ENCODE measurements at places on chromosomes 6 and 20.

- peak; percentile 35 for DNase-seq
These were observed 11.0 kb upstream of the HIVEP1 start for GRCh38 chr6:12001004-12001705.

DNA sequence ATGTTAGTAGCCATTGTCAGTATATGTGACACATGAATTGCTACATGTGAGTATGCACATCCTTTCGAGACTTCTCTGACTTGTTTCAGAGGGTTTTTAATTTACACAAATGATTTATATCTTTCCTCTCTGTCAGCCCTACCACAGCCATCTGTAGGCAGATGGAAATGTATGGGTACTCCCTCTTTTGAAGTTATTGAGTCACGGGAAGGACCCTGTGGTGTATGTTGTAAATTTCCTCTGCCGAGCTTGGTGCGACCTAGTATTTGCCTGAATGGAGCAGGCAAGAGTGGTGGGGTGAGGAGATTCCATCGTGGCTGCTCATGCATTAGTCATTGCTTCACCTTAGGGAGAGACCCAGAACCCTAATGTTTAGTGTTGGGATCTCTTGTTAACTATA lies 171.9 kb downstream of the JARID2 start:
- DNase-seq: no peak

- DNase-seq: no peak
These were observed 172.3 kb downstream of the OGFRL1 start for GRCh38 chr6:71460933-71461332.

DNA sequence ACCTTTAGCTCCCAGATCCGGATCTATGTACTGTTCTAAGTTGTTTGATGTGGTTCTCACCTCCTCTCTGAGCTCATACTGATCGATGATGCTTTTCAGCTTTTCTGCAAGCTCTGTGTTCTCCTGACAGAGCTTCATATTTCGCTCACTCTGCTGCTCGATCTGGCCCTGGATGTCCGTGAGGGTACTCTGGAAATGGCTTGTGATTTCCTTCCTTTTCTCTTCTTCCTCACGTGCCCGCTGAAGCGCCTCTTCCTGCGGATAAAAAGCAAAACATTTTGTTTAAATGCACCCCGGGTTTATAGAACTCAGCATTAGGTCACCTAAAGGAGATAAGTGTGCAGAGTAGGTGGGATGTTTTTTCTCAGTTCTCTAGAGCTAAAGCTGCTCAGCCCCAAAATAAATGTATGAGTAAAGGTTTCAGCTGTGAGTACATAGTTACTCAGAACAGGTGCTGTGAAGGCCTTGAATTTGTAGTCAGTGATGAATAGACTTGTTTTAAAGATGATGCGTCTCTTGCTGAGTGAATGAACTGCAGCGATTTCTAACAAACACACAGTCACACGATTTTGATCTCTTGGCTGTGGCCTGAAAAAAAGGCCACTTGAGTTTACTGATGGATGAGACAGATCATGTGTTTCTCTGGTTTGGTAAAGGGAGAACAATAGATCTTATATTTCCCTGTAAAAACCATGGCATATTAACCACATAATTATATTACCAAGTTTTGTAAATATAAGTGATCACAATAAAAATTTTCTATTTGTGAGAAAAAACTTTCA lies 29.1 kb downstream of the TXLNB start:
- no peak for DNase-seq

DNA sequence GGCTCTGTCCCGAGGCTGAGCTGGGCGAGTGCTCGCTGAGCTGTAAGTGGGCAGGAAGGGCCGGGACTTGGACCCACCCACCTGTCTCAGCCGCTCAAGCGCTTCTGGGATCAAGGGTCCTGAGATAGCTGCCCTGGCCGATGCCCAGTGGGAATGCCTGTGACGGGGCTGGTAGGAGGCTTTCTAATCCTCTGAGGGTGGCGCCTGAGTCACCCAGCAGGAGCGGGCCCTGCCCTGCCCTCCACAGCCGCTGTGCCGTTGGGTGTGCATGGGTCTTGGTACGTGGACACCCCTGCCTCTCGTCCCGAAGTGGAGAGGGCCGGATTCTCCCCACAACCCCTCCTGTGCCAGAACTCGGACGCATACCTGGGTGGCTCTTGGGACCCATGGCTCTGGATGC lies 43.1 kb upstream of the GATA5 start:
- DNase-seq: no peak

DNA sequence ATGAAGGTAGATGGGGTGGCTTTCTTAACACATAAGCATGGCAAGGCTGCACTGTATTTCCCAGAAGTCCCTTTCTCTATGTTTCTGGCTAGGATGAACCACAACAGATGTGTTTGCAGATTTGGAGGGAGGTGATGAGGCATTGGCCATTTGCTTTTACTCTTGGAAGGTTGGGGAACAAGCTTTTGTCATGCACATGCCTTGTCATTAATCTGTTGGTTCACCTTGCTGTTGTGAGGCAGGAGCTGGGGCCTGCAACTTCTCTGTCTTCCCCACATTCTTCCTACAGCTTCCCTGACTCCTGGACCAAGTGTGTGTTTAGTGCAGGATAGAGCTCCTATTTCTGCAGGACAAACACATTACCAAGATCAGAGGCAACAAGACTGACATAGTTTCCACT lies 326.2 kb upstream of the SPTLC3 start:
- no peak for DNase-seq

GRCh38 chr6:85005494-85005893 lies 241.1 kb upstream of the TBX18 start:
- no peak for DNase-seq

- DNase-seq: peak; percentile 30
These were observed 2.7 kb downstream of the C20orf204 start for GRCh38 chr20:64038565-64039292.

GRCh38 chr6:14706378-14706929 lies 539.4 kb upstream of the JARID2 start:
- DNase-seq: peak; percentile 38

DNA sequence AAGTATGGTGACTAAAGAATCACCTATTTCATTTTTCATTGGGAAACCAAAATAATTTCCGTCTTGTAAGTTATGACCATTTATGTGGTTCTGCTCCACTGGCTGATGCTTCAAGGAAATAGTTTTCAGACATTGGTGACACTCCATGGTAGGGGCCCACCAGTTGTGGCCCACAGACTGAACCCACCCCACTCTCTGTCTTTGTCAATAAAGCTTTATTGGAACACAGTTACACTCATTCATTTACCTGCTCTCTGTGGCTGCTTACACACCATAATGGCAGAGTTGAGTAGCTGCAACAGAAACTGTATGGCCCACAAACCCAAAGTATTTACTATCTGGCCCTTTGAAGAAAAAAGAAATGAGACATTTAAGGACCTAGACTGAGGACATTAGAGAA lies 78.5 kb downstream of the TBC1D7 start:
- no peak for DNase-seq

DNA sequence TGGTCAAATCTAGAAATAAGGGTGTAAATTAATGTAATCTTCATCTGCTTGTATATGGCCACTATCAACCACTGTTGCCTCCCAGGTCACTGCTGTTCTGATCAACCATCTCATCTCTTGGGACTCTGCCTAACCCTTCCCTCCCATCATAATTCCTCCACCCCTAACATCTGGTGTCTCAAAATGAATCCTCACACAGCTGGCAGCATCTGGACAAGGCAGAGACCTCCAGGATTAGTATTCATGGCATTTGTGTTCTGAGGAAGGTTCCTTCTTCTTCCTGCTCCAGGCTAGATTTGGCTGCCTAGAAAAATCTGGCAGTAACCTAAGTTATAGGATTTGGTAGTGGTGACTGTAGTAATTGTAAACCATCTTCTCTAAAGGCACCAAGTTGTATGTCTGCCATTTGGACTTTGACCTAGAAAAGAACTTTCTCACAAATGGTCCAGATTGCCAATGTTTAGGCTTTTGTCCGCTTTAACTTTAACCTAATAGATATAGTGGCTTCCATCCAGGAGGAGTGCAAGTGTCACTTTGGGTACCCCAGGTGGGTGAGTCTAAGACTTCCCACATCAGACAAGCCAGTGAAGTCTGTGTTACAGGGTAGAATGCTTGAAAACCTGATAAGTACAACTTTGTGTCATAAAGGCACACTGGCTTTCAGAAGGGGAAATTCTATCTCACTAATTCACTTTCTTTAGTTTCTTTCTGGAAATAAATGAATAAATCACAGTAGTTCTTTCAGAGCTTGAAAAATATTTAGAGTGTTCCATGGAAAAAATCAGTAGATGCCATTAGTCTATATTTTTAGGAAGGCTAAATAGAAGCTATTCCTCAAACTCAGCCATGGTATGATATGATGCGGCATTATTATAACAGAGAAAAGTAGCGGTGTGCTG lies 3.0 kb upstream of the PHACTR2 start:
- no peak for DNase-seq

DNA sequence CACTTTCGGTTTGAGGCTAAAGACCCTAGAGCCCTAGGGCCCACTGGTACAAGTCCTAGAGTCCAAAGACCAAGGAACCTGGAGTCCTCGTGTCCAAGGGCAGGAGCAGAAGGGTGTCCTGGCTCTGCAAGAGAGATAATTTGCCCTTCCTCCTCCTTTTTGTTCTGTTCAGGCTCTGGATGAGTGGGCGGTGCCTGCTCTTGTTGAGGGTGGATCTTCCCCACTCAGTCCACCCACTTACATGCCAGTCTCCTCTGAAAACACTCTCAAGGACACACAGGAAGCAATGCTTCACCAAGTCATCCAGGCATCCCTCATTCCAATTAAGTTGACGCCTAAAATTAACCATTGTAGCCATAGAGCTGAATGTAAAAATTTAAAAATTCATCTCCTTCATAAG lies 102.1 kb downstream of the UST start:
- DNase-seq: no peak

GRCh38 chr6:21046276-21046675 lies 512.0 kb downstream of the CDKAL1 start:
- DNase-seq: no peak

DNA sequence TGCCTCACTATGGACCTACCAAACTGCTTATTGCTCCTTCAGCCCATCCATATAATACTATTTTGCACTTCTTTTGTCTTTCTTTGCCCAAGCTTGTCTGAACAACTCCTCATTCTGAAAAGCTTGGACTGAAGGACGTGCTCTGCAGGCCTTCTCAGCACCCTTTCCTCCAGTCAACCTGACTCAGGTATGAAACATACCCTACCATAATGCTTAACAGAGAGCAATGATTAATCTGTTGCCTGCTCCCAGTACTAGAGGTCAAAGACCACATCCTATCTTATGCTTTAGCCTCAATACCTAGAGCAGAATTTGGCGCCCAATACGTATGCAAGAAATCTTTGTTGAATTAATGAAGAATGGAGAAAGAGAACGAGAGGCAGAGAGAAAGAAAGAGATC lies 55.2 kb downstream of the ATXN1 start:
- DNase-seq: no peak

DNA sequence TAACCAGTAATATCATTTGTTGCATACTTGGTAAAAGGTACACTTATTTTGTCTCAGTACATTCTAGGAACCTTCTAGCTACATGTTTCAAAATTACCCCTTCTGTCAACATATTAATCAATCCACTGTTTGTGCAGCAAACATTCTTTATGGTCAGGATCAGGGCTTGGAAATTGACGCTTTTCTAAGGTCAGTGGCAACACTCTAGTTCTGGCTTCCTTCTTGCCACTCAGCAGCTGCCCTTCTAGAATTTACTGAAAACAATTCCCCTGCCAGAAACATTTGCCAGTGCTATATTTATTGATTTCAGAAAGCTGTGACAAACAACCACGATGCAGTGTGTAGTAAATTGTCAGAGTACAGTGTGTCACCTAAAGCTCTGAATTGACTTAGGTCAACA lies 84.7 kb upstream of the FBXL4 start:
- no peak for DNase-seq

- no peak for DNase-seq
These were observed 321.5 kb upstream of the JARID2 start for GRCh38 chr6:14924126-14925024.

- no peak for DNase-seq
These were observed 11.4 kb downstream of the IYD start for GRCh38 chr6:150380256-150380655.

Data from Ammon's horn (tissue), 1 donor.